G401 (cell line): ENCODE measurements at places on chromosomes 3 and 15.

DNA sequence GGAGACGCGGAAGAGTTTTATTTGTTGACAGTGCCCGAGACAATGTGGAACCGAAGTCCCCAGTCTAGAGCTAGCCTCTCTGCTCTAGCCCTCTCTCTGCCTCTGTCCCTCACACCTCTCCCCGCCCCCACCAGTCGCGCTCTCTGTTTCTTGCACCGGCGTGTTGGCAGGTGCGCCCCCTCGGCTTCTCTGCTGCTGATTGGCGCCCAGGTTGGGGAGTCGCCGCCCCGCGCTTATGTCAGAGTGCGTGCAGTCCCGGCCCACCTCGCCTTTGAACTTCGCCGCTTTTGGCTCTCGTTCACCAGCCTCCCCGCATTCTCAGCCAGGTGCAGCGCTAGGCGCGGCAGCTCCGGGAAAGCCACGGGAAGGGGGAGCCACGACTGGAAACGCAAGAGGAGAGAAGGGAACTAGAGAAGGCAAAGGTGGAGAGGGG is at the start of gene SOX14:
Gene SOX14, plus strand, starts transcription at position 315 of the 433 bp plus-strand sequence. CDS start 470 bp downstream, outside the sequence.
- no peak for DNase-seq

- DNase-seq = no peak
Observed at GRCh38 chr3:11699083-11699427, 55.3 kb upstream of the VGLL4 start.

DNA sequence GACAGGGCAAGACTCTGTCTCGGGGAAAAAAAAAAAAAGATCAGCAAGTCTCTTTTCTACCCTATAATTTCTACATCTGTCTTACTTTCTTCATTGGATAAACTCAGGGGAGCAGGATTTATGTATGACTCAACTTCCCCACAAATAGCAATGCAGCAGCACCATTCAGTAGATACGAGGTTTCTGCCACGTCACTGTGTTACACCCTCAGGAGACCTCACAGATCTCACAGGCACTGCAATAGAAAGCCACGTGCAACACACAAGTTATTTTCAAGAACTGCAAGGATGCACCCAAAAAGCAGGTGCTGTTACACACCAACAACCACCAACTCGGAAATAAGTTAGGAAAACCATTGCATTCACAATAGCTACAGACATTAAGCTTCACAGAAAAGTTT is 30.2 kb downstream of the TSPAN3 start:
- no peak for DNase-seq

DNA sequence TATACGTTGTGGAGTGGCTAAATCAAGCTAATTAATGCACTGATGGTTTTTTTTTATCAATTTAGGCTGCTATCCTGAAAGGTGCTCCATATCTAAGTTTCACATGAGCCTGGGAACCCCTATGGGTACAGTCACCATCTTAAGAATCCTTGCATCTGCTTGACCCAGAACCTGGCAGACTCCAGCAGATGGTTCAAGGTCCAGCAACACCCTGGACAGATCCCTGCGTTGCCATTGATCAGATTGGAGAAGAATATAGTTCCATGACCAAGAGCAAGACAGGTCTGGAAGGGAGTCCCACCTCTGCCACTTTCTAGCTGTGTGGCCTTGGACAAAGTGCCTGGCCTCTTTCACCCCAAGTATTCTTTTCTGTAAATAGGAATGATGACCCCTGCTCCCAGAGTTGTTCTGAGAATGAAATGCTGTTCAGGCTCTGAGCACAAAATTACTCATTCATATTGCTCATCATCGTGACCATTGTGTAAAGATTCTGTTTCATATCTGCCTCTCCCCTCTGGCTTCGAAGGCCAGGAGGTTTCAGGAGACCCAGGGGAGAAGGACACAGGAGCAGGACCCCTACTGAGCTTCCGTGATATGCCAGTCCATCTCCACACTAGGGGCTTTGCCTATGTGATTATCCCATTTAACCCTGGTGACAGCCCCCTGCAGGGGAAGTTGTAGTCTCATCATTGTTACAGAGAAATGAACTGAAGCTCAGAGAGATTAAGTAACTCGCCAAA is 30.0 kb upstream of the TSEN2 start:
- no peak for DNase-seq

- no peak for DNase-seq
Observed at GRCh38 chr3:130260918-130261317, 84.6 kb upstream of the COL6A5 start.

- peak; percentile 28 for DNase-seq
Observed at GRCh38 chr3:61701011-61701410, 139.6 kb downstream of the PTPRG start.

GRCh38 chr3:64895991-64896895 is 208.4 kb upstream of the ADAMTS9 start:
- no peak for DNase-seq

GRCh38 chr3:100865442-100865841 is 127.8 kb downstream of the ABI3BP start:
- DNase-seq = no peak

DNA sequence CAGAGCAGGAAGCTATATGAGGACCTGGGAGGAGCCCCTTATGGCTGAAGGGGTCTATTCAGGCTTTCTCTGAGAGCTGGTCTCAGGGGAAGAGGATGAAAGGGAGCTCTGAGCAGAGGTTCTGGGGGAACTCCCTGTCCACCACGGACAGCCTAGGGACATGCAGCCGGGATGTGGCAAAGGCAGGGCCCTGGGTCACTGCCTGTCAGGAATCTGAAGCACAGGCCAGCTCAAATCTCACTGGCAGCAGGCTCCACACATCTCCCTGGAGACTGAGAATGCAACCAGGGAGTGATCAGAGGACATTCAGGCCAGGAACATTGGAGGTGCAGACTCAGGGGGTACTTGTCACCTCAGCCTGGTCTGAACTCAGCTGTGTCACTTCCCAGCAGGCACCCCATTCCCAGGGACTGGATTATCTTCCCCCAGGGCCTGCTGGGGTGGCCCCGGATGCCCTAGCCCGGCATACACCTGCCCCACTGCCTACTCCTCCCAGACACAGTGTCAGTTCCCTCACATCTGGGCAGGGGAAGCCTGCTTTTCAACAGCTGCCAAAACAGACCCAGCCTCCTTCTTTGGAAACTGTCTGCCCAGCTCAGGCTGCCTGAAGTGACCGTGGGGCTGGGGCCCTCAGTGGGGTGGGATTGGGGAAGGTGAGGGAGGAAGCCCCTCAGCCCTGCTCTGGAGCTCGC is 18.3 kb upstream of the SEMA3F start:
- DNase-seq = no peak

DNA sequence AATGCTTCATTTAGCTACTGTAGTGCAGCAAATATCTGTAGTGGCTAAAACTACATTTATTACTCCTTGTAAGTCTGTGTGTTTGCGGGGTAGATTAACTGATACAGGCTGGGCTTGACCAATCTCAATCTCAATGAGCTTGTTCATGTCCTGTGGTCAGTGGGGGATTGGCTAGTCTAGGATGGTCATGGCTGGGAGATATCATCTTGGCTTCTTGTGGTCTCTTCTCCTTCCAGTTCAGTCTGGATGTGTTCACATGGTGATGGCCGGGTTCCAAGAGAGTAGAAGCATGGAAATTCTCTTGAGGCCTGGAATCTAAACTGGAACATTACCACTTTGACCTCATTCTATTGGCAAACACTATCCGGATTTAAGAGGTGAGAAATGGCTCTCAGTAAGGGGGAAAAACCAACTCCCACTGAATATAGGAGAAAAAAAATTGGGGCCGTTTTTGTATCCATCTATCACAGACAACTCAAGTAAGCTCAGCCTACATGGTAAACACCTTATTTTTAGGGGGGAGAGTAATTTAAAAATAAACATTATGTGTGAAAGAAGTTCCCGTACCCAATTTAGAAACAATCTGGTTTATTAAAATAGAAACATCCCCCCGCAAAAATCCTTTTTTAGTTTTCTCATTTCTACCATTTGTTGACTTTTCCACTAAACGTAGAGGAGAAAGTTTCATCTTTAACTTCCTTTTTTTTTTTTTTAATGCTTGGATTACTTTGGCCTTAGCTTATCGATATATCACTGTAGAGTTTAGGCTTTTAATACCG is 284.9 kb upstream of the TBC1D5 start:
- no peak for DNase-seq

DNA sequence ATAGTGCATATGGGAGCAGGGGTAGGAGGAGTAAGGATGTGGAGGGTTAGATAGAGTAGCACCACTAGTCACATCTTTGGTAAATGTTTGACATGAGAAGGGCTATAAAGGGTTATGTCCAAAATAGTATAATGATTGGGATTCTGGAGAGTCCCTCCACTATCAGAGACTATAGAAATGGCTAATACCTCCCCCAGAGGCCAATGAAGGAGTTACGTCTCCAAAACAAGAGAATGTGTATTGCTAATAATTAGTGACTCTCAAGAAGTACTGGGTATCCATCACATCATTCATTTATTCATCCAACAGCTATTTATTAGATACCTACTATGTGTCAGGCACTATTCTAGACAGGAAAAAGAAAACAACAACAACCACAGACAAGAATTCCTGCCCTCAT is 203.7 kb upstream of the UMPS start:
- no peak for DNase-seq

DNA sequence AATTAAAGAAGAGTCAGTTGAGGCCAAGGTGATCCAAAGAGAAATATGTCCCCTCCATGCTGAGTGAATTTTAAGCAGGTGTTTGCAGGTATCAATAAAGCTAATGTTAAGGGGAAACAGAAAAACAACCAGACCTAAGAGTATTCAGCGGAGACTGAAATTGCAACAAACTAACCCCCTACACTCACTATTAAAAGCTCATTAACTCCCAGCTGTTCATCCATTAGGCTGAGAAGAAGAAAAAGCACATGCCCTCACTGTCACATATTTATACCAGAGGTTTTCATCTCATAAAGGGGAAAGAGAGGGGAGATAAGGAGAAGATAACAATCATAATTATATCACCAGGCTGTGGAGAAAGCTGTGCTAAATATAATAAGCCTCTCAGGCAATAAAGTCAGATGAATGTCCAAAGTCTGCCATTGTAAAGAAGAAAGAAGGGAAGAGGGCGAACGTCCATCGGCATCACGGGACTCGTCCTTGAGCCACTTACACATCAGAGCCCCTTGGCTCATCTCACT is 145.2 kb downstream of the TAFA4 start:
- no peak for DNase-seq

- DNase-seq = no peak
Observed at GRCh38 chr3:61092870-61093269, 158.4 kb downstream of the FHIT start.

DNA sequence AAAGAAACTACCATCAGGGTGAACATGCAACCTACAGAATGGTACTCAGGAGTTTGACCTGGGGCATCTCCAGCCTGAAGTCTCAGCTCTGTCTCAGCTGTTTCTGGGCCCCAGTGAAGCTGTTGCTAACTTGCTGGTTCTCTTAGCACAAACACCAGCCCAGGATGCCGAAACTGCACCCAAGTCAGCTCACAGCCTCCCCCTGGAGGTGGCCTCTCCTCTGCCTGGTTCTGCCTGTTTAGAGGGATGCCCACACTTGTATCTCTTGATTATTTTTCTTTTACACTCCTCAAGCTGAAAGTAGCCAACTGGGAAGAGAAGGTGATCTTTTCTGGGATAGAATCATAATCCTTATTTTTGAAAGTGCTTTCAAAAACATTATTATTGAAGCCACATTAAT is 289.0 kb upstream of the RASGRP1 start:
- DNase-seq = no peak

- DNase-seq = no peak
Observed at GRCh38 chr15:62099094-62099601, 32.4 kb downstream of the C2CD4A start.

DNA sequence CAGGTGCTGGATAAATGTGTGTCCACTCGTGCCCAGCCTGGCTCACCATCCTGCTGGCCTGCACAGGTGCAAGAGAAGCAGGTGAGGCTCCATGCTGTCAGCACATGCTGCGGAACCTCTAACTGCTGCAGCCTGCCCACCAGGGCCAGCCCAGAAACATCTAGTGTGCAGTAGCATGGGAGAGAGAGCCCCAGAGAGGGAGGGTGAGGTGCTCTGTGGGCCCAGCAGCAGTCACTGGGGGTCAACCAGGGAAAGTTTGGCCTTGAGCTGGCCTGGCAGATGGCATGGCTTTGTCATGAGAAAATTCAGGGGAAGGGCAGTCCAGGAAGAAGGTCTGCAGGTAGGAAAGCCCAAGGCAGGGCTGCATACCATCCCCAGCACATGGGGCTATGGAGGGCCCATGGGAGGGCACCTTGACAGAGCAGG is 18.2 kb upstream of the PRR23E start:
- peak; percentile 56 for DNase-seq

DNA sequence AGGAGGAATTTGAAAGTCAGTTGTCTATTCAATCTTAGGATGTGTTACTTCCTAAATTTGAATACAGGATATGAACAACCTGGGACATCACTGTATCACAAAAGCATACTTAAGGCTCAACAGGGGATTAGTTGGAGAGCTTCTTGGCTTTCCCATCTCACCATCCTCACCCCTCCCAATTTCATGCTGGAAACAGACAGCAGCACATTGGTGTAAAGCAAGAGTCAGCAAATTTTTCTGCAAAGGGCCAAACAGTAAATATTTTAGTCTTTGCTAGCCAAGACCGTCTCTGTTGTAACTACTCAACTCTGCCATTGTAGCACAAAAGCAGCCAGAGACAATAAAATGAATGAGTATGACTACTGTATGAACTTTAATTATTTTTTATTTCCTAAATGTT is 94.9 kb downstream of the ERC2 start:
- DNase-seq = no peak

DNA sequence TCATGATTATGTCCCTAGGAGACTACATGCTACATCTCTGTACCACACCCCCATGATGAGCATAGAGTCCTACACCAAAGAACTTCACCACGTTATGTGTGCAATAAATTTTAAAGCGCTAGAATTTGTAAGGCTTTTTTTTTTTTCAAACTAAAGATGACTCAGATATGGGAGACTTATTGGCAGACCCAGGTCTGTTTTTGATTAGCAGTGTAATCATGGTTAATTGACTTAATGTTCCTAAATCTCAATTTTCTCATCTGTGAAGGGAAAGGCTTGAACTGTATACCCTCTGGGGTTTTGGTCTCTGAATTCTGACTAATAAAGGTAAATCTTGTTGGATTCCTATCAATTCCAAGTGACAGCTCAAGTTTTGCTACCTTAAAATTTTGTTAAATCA is 26.4 kb downstream of the ABI3BP start:
- DNase-seq = no peak

- DNase-seq = peak; percentile 86
Observed at GRCh38 chr3:184230603-184231528, 1.5 kb downstream of the VWA5B2 start.

GRCh38 chr3:71532639-71533395 is 50.7 kb downstream of the FOXP1 start:
- no peak for DNase-seq

GRCh38 chr3:116020495-116020894 is 397.2 kb downstream of the GAP43 start:
- DNase-seq = no peak

DNA sequence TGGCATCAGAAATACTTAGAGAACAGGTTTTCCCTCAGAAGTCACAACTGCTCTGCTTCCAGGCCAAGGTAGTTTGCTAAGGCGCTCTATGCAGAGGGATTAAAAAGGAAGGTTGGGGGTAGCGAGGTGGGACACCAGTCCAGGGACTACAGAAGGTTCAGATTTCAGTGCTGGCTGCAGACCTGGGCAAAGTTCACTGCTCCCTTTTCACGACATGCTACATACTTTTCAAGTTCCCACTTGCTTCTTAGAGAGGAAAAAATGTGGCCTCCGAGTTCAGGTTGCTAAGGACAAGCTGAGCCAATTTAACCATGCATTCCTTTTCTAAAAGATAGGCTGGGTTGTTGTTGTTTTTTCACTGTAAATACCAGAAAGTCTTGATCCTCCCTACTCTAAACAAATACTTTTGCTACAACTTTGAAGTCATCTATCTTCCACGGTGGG is 158.6 kb upstream of the NR2F2 start:
- no peak for DNase-seq

GRCh38 chr3:7978087-7978422 is 523.6 kb upstream of the LMCD1 start:
- DNase-seq = no peak

GRCh38 chr3:130654091-130654490 is 92.5 kb downstream of the PIK3R4 start:
- DNase-seq = no peak
